ENCODE measurements at places on chromosomes 2 and 18.

DNA sequence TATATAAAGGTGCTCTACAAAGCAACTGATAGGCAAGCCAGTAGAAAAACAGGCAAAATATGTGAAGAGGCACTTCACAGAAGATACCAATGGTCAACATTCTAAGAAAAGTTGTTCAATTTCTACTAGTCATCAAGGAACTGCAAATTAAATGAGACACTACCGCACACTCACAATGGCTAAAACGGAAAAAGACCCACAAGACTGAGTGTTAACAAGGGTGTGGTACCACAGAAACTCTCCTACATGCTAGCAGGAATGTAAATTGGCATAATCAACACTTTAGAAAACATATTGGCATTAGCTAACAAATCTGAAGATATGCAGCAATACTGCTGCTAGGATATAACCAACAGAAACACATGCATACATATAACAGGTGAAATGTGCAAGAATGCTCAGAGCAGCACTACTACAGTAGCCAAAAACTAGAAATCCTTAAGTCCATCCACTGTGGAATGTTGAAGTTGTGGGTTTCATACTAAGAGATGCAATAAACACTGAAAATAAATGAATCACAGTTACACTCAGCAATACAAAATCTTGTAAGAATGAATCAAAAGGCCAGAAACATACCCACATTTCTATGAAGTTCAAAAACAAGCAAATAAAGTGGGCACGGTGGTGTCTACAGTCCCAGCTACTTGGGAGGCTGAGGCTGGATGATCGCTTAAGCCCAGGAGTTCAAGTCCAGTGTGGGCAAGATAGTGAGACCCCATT lies 9.2 kb downstream of the RNU4ATAC start:
- DNase-seq = no peak

DNA sequence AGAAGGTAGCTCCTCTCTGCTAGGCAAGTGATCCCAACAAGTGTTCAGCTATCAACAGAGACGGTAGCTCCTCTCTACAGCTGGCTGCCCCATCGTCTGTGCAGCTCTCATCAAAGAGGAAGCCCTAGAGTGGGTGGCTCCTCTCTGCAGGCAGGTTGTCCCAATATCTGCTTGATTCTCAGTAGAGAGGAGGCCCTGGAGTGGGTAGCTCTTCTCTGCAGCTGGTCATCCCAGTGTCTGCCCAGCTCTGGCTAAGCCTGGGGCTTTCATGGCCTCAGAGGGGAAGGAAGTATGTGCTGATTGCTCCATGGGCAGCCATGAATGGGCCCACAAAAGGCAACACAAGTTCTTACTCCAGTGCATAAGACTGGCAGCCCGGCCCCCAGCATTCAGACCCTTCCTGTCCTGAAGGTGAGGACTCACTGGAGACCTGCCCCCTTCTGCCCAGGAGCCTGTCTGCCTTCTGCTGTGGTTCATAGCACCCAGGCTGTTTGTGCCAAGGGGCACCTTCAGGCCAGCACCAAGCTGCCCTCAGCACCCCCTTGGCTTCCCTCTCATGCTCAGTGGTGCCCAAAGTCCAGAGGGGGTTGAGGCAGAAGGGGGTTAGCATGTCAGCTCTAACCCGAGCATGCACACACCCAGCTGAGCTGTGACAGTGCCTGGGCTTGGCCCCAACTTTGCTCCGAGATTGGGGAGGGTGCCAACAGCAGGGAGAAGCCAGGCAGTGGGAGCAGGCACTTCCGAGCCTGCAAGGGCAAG lies 48.9 kb downstream of the CCDC68 start:
- peak; percentile 31 for DNase-seq

- peak; percentile 55 for DNase-seq
Observed at GRCh38 chr18:4455113-4455811, at the start of gene DLGAP1. Gene DLGAP1, minus strand, starts transcription at chr18:4455307.

DNA sequence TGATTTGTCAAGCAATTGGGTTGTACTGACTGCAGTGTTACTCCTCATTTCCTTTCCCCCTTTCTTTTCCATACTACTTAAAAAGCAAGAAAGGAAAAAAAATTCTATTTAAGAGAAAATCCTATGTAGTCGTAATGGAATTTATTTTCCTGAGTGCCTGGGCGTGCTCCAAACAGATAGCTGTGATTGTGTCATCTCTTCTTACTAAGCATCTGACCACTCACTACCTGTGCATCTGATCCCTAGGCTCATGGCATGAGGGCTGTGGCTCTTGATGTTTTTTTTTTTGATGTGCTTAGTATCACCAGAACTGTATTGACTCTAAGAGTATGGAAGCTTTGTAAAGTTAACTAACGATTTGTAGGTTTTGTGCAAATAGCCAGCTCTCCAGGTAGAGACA lies 19.0 kb downstream of the CRIM1 start:
- DNase-seq = no peak

- no peak for DNase-seq
Observed at GRCh38 chr2:115678129-115678528, 1235.7 kb downstream of the DPP10 start.

- DNase-seq = no peak
Observed at GRCh38 chr18:79245517-79246001, 150.2 kb upstream of the NFATC1 start.

GRCh38 chr2:184799379-184799778 lies 201.1 kb downstream of the ZNF804A start:
- DNase-seq = no peak

GRCh38 chr2:169365029-169365480 lies 2.7 kb upstream of the LRP2 start:
- no peak for DNase-seq

DNA sequence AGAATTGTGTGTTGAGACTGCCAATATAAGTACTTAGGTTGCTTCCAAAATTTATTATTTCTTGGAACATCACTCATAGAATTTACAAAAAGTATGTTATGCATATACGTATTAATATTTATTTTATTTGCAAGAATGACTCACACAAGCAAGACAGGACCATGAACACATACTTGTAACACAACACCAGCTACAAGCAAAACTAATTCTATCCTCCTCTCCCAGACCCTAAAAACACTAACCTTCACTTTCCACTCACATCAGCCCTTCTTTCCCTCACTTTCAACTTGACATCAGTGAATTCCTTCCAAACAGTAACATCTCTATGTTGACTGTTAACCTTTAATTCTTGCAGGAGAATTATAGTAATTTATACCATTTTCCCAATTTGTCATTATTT lies 24.3 kb downstream of the OSBPL1A start:
- no peak for DNase-seq

GRCh38 chr18:8835521-8835953 lies 130.2 kb downstream of the MTCL1 start:
- no peak for DNase-seq

- DNase-seq = no peak
Observed at GRCh38 chr2:176704282-176704858, 435.1 kb downstream of the MTX2 start.

DNA sequence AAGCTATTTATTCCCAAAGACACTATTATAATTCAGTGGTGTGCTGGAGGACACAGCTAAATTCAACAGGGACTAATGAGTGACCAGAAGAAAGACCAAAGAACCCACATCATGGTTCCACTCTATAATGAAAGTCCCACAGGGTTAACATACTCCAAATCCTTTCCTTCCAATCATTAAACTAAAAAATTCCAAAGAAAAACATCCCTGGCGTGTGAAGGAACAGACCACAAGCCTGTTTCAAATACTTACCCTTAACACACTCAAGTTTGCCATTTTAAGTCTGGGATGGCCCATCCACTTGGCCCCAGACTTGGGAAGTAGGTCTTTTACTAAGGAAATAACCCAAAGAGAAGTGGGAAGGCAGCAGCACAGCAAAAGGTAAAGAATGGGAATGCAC lies 150.1 kb upstream of the CCDC150 start:
- DNase-seq = no peak

DNA sequence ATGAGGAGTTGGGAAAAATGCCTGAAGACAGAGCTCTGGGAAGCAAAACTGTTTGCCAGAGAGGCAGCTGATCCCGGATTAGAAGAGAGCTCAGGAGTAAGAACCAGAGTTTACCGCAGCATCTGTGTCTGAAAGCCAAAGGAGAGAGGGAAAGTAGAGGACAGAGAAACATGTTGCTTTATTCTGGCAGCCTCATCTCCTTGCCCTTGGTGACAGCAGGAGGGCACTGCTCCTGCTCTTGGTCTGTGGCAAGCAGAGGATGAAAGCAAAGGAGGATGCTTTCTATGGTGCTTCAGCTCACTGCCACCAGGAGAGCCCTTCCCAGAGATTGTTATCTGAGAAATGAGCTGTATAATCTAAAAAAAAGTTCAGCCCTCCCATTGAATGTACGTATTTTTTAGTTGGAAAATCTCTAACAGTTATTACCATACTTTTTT lies 7.7 kb downstream of the SLC1A4 start:
- DNase-seq = no peak

GRCh38 chr18:6270771-6271216 lies 143.9 kb downstream of the L3MBTL4 start:
- no peak for DNase-seq
